ENCODE measurements at places on chromosomes 2 and 18.

GRCh38 chr2:15939556-15939853, 845 bp upstream of the MYCN start:
- DNase-seq, result no peak

GRCh38 chr2:86744152-86744551, 24.1 kb downstream of the RMND5A start:
- no peak for DNase-seq

DNA sequence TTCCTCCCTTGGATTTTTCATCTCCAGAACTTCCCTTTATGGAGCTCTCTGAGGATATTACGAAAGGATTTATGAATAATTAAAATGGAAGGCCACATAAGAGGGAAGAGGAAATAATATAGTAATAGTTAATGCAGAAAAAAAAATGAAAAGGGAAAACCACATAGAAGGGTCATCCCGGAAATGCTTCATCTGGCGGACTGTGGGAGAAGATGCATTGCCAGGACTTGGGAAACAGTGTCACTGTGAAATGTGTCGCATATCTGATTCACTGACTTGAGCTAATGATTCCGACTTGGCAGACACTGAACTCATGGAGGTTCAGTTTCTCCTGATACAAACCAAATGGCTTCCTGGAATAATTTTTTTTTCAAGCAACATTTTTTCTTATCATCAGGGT, 129.9 kb upstream of the RMP24 start:
- no peak for DNase-seq

DNA sequence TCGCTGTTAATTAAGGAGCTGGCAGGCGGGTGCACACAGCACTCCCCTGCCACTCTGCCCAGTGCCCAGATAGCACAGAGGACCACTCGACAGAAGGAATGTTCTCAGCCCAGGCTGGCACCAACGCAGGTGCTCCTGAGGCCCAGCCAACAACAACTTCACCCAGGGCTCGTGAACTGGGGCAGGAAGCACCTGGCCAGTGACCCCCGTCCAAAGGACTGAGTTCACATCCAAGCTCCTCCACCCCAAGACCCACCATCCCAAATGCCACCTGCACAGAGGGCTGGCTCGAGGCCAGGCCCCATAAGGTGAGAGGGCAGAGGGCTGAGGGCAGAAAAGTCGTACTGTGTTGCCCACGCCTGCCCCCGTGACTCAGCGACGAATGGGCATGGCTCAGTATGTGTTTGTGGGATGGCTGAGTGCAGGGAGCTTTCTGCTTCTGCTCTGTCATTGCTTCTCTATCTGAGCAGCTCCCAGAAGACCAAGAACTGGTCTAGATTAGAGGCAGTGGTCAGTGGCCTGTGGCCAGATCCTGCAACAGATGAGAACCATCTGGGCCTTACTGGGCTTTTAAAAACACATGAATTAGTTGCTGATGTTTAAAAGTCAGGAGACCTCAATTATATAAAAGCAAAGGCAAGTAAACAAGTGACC, 68.4 kb downstream of the POLR1A start:
- no peak for DNase-seq

- no peak for DNase-seq
These were observed 1150.0 kb downstream of the RPIA start for GRCh38 chr2:89841476-89841840.

- DNase-seq, result no peak
These were observed 164.2 kb downstream of the INHBB start for GRCh38 chr2:120509991-120510735.

GRCh38 chr2:57902578-57902977, 144.0 kb upstream of the VRK2 start:
- no peak for DNase-seq

- DNase-seq, result no peak
These were observed 704.9 kb downstream of the ERBB4 start for GRCh38 chr2:211833582-211834279.

- DNase-seq, result no peak
These were observed 18.1 kb upstream of the MGAT4A start for GRCh38 chr2:98749066-98749450.

DNA sequence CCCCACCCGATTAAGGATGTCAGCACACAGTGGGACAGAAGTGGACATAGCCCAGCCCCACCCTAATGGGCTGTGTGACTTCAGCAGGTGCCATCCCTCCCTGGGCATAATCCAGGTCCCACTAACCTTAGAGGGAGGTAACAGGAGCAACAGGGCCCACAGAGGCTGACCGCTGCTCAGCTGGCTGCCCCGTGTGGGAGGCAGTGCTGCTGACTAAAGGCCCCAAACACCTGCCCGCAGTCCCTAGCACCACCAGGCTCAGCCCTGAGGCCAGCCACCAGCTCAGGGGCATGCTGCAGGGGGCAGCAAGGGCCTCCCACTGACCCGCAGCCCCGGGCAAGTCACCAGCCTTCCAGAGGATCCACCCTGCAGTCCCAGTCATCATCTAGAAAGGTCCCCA, 14.6 kb downstream of the BIN1 start:
- DNase-seq, result no peak

GRCh38 chr2:16566701-16567100, 98.9 kb downstream of the CYRIA start:
- DNase-seq, result no peak

DNA sequence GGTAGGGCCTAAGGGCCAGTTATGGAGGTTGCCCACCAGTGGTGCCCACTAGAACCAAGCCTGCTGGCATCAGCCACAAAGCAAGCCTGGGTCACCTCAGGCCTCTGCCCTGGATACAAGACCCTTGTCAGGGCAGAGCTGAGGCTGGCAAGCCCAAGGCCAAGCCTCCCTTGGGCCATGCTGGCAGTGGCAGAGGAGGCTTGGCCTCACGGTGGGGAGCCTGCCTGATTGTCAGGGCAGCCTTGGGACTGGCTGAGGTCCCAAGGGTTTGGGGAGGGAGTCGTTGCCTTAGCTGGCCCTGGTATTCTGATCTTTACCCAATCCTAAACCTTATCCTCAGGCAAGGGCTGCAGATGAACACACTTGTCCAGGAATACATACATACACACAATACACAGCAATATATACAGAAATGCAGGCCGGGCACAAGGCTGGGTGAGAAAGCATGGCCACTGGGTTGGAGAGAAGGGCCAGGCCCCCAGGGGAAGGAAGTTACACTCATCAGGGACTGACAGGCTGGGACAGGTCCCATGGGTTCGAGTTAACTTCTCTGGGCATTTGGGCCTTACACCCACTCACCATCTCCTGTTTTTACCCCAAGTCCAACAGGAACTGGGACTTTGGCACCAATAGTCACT, 21.0 kb downstream of the CCT7 start:
- DNase-seq, result no peak

- DNase-seq, result no peak
These were observed 136.6 kb upstream of the ZC3H15 start for GRCh38 chr2:186349508-186349907.

- DNase-seq, result peak; percentile 67
These were observed 17.2 kb downstream of the EPHA4 start for GRCh38 chr2:221554769-221555493.

DNA sequence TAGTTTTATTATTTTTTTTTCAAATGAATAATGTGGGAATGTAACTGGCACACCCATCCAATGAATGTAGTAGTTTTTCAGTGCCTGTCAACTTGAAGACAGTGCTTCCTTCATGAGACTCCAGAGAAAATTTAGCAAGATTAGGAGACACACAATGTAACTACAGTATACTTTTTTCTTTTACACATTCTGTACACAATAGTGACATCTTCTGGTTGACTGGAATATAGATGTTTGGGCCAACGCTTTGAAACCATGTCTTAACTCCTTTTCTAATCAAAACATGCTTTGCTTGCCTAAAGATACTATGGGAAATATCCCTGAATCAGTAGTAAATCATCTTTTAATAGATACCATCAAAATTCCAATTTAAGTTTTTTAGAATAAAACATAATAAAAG, 229.5 kb upstream of the ZC3H15 start:
- no peak for DNase-seq

- no peak for DNase-seq
These were observed 157.3 kb downstream of the CTNNA2 start for GRCh38 chr2:79670198-79670597.

DNA sequence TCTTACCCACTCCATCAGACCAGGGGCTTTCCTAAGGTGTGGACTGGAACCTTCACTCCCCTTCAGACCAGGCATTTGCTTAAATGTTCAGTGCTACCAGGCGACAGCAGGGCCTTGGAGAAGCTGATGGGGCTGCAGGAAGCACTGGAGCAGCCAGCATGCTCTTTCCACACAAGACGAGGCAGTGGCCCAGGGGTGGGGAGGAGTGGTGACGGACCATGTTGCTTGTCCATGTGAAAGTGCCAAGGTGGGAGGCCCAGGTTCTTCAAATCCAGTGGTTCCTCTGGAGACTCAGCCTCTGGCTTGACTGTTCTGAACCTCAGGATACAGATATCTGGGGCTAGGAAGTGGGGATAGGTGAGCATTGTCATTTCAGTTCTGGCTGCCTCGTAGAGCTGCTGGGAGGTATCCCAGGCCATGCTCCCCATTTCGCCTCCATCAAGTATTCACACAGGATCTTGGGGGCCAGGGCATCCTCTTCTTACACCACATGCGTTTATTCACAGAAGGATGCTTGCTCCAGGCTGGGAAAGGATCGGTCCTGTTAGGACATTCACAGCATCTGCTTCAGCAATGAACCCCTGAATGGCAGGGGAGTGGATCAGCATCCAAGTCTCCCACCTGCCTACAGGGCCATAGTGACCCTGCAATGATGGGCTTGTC, 62.2 kb downstream of the SFXN5 start:
- DNase-seq, result no peak

DNA sequence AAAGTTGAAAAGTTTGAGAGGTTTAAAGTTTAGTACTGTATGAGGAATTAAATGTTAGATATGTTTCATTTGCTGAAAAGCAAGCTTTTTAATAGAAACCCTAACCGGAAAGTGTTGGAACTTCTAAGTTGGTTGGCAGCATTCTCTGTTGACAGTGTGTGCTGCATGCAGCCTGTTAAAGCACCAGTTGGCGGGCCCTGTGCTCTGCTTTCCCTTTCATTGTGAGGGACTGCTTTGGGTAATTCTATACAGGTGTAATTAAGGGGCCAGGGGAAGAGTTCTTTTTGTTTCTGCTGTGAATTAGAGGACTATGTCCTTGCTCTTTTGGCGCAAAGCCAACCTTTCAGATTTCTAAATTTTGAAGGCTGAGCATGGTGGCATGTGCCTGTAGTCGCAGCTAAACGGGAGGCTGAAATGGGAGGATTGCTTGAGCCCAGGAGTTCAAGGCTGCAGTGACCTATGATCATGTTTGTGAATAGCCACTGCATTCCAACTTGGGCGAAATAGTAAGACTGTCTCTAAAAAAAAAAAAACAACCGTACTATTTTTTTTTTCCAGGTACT, 20.1 kb downstream of the PLEKHB2 start:
- peak; percentile 29 for DNase-seq

DNA sequence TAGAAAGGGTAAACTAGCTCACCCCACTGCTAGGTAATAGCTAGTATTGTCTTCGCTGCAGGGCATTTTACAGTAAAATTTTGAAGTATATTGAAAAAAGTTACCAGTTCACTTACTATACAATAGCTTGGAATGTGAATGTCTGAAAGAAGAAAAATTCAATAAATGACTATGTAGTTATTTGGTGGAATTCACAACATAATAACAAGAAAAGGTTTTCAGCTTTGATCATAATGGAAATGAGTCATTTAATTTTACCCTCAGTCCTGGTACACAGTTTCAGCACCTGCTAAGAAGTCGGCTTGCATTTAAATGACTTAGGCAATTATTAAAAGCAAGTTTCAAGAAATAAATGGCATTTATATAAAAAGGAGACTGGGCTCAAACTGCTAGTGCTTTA, 90.4 kb downstream of the NUP35 start:
- DNase-seq, result no peak

DNA sequence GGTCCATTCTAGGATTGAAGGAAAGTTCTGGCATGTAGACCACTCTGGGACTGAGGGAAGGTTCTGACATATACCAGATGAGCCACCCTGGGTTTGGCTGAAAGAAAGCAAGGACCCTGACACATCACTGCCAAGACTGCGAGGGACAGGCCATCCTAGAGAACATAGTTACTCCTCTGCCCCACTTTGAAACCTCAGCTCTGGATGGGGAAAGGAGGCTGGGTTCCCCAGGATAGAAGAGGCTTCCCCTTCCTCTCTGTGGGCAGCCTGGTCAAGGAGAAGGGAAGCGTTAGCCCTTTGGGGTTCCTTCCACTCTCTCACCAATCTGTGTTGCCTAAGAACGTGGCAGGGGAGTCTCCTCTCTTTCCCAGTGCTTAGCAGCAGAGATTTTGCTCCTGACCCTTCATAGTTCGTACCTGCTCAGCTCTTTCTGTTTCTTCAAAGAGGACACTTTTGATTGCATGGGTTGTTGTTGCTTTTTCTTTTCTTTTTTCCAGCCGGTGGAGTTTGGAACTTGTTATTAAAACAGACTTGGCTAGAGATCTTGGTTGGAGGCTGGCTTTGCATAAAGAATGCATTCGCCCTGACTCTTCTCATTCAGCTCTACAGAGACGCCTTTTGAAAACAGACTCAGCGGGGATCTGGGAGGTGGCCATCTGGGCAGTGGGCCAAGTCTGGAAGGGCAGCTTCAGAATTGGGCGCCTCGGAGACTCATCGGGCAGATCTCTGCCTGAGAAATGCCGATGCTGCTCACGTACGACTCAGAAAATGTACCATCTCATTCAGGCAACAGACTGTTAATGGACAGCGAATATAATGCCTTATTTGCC, 166.1 kb downstream of the CLIP4 start:
- peak; percentile 82 for DNase-seq

GRCh38 chr18:35010993-35011392, 30.2 kb upstream of the MAPRE2 start:
- DNase-seq, result no peak

DNA sequence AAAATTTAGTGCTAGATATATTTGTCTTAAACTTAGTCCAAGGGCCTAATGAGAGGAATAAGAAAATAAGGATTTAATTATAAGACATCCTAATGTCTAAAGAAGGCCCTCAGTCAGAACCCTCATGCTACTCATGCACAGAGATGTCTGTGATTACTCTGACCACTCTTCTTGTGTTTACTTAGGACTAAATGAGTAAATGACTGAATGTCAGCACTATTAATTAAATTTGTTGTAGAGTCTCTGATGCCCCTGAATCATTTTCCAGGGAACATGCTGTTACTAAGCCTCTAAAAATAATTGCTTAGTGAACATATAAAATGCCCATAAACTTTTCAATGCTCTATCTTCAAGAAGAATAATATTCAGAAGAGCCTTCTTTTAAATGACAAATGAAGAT, 32.4 kb downstream of the GULP1 start:
- no peak for DNase-seq

GRCh38 chr2:23250371-23250770, 134.6 kb upstream of the KLHL29 start:
- DNase-seq, result no peak

DNA sequence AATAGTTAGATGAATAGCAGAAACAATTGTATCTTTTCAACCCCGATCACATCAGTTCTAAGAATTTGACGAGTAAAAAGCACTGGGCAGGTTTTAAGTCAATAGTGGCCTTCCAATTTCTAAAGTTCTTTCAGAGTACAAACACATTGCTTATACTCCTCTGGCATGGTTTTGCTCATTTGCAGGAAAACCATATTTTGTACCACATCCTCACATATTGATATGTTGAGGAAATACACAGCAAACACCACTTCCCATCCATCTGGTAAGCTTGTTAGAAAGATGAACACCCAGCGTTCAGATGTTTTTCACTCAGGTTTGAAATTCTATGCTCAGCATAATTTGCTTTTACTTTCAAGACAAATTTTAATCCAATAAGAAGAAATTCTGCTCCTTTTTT, 344.6 kb upstream of the ACVR2A start:
- no peak for DNase-seq
